Activated naive CD4-positive, alpha-beta T cell treated with anti-CD3 and anti-CD28 coated beads, Interleukin-2, amount 50 U/mL, for 16 hours (primary cell): ENCODE measurements at places on chromosomes 12 and 14.

- DNase-seq, result no peak
Observed at GRCh38 chr12:109892748-109893147, 7.3 kb upstream of the TCHP start.

DNA sequence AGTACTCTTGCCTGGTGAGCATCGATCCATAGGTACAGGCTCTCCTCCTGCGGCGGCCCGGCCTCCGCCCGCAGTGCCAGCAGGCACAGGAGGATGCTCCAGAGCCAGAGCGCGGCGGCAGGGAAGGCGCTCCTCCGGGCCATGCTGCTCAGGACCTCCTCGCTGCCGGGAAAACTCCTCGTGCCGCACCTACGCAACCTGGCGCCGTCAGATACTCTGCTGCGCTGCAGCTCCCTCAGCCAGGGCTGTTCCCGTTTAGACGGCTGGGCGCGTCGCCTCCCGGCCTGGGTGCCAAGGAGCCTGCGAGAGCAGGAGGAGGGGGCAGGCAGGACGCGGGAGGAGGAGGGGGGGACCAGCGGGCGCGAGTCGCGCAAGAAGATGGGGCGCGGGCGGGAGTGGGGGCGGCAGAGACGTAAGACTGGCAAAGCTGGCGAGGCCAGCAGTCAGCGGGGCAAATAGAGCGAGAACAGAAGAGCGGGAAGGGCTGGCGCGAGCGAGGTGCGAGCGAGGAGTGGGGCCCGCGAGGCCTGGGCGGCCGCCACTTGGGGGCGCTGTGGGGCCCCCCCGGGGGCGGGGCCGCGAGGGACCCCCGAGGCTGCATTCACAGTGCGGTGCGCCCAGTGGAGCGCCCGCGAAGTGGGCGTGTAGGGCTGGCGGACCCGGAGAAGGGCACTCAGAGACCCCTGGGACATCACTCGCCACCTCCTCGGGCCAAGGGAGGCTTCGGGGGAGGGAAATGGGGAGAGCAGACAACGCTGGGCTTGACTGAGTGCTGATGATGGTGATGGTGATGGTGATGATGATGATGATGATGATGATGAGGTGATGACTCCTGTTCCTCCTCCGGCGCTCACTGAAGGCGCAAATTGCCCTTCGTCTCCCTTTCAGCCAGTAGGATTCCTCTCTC lies at the start of gene WIF1:
Gene WIF1 (minus strand): TSS at position 257 of the 907 bp plus-strand sequence. CDS start 114 bp downstream, at position 143.
- DNase-seq, result peak; percentile 38

- peak; percentile 43 for DNase-seq
Observed at GRCh38 chr14:104794099-104794498, 1.4 kb downstream of the AKT1 start.

- DNase-seq, result peak; percentile 23
Observed at GRCh38 chr12:64780531-64781279, 21.5 kb upstream of the GNS start.

DNA sequence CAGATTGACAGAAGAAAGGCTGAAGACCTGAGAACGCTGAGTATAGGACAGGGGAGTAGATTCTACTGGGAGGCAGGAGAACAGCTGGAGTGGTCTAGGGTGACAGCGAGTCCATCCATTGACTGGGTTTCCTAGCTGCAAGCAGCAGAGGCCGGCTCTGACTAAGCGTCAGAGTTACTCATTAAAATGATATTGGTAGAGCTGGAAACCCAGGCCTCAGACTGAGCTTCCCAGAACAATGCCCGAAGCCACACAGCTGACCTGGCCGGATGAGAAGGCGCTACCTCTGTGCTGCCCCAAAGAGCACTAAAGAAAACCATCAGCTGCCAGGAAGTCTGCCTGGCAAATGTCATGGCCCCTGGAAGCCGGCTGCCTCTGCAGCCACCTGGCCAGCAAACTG lies 78.5 kb upstream of the FZD10 start:
- no peak for DNase-seq

- no peak for DNase-seq
Observed at GRCh38 chr12:132253698-132254480, 75.5 kb downstream of the GALNT9 start.

GRCh38 chr14:100307766-100308426 lies 1.7 kb upstream of the SLC25A29 start:
- no peak for DNase-seq

- DNase-seq, result no peak
Observed at GRCh38 chr12:46908236-46908935, 82.6 kb upstream of the SLC38A4 start.

DNA sequence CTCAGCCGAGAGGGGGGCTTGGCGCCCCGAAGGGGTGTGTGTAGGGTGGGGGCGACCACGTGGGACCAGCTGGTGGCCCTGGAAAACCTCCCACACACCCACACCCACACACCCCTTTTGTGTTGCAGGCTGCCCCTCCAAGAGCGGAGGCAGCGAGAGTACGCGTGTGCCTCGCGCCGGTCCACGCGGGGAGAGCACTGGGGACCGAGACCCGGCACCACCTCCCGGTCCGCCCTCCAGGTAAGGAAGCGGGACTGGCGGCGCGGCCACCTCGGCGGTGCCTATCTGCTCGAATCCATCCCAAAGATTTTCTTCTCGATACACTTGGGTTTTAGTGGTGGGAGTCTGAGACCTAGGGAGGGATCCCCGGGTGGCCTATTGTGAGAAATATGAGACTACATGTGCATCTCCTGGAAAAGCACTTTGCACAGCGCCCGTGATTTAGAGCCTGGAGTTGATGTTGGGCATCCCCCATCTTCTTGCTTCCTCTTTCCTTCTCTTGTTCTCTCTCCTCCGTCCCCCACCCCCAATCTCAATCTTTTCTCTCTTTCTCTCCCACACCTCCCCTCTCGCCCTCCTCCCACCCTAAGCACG lies 393 bp downstream of the SYT1 start:
- no peak for DNase-seq

DNA sequence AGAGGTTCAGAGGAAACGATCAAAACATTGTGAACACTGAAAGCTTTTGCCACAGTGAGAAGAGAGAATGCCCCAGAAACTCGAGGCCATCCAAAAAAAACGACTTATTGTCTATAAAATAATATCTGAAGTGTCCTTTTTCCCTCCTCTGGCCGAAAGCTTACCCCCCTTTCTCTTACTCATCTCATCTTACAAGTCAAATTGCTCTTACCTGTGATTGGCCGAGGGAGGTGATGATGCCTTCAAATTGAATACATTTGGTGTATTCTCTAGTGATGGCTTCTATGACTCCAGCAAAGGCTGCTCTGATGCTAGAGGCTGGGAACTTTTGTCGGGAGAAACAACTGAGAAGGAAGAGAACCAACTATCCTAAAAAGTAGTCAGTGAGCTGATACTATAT lies 90.7 kb downstream of the PTCSC3 start:
- DNase-seq, result no peak

GRCh38 chr14:52299692-52300278 lies 14.3 kb upstream of the PTGER2 start:
- DNase-seq, result no peak

GRCh38 chr12:14418451-14418890 lies 53.0 kb downstream of the ATF7IP start:
- no peak for DNase-seq

DNA sequence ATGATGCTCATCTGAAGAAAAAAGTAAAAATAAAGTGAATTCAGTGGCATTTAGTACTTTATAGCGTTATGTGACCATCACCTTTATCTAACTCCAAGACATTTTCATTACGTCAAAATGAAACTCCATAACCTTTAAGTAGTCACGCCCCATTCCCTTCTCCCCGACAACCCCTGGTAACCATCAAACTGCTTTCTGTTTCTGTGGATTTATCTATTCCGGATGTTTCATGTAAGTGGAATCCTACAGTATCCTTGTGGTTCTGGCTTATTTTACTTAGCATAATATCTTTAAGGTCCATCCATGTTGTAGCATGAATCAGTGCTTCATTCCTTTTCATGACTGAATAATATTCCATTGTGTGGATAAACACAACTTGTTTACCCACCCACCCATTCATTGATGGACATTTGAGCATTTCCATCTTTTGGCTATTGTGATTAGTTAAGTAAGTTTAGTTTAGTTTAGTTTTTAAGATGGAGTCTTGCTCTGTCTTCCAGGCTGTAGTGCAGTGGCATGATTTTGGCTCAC lies 18.5 kb upstream of the MAP1LC3B2 start:
- DNase-seq, result no peak

- DNase-seq, result no peak
Observed at GRCh38 chr12:84397263-84397662, 515.3 kb downstream of the SLC6A15 start.

GRCh38 chr14:34964977-34965764 lies 17.6 kb upstream of the SRP54 start:
- no peak for DNase-seq

GRCh38 chr12:125996443-125996842 lies 931.2 kb downstream of the AACS start:
- no peak for DNase-seq

DNA sequence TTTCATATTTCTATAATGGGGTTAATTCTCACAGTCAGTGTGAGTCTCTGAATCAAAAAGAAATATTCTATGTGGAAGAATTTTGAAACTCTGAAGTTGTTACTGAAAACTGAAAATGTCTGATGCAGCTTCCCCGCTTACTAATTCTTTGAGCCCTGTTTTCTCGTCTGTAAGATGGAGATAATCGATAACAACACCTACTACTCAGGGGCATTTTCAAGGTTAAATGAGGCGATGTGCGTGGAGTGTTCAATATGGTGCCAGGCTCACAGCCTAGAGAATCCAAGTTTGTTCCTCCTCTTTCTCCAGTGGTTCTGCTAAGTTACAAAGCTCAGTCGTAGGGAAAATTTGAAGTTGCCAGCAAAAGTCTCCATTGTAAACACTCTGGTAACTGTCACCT lies 391.4 kb downstream of the FUT8 start:
- DNase-seq, result no peak

- DNase-seq, result no peak
Observed at GRCh38 chr14:101223127-101223526, 319.6 kb upstream of the RTL1 start.

DNA sequence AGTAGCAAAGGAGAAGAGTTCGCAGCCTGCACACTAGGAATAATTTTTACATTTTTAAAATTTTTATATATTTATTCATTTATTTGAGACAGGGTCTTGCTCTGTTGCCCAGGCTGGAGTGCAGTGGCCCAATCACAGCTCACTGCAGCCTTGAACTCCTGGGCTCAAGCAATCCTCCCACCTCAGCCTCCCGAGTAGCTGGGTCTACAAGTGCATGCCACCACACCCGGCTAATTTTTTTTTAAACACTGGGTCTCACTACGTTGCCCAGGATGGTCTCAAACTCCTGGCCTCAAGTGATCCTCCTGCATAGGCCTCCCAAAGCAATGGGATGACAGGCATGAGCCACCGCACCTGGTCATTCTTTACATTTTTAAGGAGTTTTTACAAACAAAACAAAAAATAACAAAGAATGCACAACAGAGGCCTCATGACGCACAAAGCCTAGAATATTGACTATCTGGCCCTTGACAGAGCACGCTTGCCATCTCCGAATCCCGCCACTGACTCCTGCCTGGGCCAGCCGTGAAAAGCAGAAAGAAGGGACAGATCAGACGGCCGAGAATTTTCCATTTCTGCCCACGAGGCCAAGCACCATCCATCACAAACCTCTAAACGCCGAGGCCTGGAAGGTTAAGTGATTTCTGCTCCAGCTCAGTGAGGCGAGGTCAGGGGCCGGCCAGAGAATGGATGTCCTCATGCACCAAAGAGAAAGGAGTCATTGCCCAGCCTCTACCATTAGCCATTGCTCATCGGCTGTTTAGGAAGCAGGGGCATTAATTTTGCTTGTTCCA lies 120.0 kb downstream of the SCARB1 start:
- DNase-seq, result no peak

DNA sequence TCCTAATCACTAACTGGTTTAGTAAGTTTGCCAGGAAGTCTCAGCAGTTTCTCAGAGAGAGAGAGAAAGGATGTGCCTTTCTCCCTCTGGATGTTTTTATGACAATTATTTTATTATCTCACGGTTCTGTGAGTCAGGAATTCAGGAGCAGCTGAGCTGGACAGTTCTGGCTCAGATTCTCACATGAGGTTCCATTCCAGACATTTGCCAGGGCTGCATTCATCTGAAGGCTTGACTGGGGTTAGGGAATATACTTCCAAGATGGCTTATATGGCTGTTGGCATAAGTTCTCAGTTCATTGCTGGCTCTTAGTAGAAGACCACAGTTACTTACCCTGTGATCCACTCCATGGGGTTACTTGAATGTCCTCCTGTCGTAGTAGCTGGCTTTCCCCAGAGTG lies 101.2 kb upstream of the ATF7IP start:
- no peak for DNase-seq

DNA sequence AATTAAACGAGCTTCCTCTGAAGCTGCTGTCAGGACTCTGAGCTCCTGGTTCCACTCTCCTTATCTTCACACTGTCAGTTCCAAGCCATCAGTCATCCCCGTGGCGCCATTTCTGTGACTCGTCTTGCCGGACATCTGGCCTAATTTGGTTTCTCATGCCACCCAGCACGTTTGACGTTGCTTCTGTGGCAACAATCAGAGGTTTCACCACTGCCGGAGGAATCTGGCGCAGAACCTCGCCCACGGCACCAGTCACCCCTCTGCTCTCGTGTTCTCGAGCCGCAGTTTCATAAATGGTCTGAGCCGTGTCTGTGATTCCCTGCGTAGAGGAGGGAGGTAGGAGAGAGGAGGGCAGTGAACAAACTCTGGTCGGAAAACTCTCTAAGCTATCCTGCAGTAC lies 29.7 kb downstream of the BDKRB1 start:
- no peak for DNase-seq

DNA sequence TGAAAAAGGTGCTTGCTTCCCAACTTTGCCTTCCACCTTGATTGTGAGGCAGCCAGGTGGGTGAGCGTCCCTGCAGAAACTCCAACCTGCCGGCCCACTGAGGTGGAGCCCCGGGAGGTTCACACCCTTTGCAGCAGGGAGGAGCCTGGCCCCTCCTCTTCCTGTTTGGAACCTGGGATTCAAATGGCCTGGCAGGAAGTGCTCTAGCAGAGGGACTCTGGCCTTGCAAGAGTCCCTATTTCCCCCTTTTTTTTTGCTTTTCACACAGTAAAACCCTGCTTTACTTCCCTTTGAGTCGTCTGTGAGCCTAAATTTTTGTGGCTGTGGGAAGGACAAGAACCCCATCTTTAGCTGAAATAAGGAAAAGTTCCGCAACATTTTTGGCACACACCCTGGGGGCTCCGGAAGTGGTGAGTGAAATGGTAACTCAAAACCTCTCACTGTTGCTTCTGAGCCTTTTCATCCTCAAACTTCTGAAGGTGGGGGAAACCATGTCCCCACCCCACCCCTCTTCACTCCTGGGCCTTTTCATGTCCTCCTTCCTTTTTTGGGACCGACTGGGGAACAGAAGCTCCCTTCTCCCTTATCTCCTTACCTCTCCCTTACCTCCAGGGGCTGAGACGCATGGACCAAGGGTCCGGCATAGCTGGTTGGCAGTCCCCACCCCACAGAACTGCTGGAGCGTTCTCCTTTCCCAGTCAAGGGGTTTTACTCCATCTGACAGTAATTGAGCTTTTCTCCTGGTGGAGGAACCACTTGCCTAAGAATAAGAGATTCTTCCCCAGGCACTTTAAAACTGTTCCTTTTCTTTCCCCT lies 102.0 kb downstream of the KCNMB4 start:
- DNase-seq, result no peak

- no peak for DNase-seq
Observed at GRCh38 chr12:45075587-45076282, 24.8 kb upstream of the DBX2 start.

GRCh38 chr12:14460212-14460841 lies 94.8 kb downstream of the ATF7IP start:
- no peak for DNase-seq

GRCh38 chr12:103886195-103886797 lies 43.9 kb upstream of the HSP90B1 start:
- no peak for DNase-seq
